A549 treated with AZD2906 at 1 μM for 4 hours (cell line): ENCODE measurements at places on chromosomes 13 and 19. TPM values are rescaled to one million over a fixed set of nuclear protein-coding genes. Genes with fewer than 3 reads are reported as not detected.

CYP4F12 gene
- 2.0 to 2.8 TPM (median 2.5 TPM) in 5 replicates for total RNA-seq

PEAK3 gene
- total RNA-seq: 0.17 to 0.39 TPM (median 0.28 TPM) in 5 replicates

ZNF568 gene
- 0.77 to 1.3 TPM (median 0.95 TPM) in 5 replicates for total RNA-seq

DACH1 gene
- total RNA-seq: not detected in 5 replicates

KIRREL2 gene
- 0.39 to 0.59 TPM (median 0.44 TPM) in 5 replicates for total RNA-seq

DLL3 gene
- total RNA-seq: 6.9 to 11.1 TPM (median 10.3 TPM) in 5 replicates

UNC13A gene
- 1.0 to 1.7 TPM (median 1.3 TPM) in 5 replicates for total RNA-seq

CCDC9 gene
- total RNA-seq: 22.2 to 26.5 TPM (median 25.2 TPM) in 5 replicates

CYP4F11 gene
- 4.6 to 6.7 TPM (median 5.5 TPM) in 5 replicates for total RNA-seq

CHST8 gene
- 0.05 to 0.37 TPM (median 0.14 TPM) in 5 replicates for total RNA-seq

COL4A1 gene
- total RNA-seq: 83.1 to 102 TPM (median 96.3 TPM) in 5 replicates

JUND gene
- total RNA-seq: 24.1 to 51.7 TPM (median 47.6 TPM) in 5 replicates

SIAH3 gene
- total RNA-seq: not detected in 5 replicates

PRTN3 gene
- 0.15 to 0.60 TPM (median 0.43 TPM) in 5 replicates for total RNA-seq

SPRY2 gene
- 16.3 to 18.9 TPM (median 17.3 TPM) in 5 replicates for total RNA-seq

GIPR gene
- 2.0 to 3.3 TPM (median 2.9 TPM) in 5 replicates for total RNA-seq

ACTMAP gene
- 16.3 to 19.6 TPM (median 18.5 TPM) in 5 replicates for total RNA-seq

ZGLP1 gene
- total RNA-seq: 0.79 to 2.7 TPM (median 1.7 TPM) in 5 replicates

ZNF880 gene
- 0.63 to 1.5 TPM (median 0.81 TPM) in 5 replicates for total RNA-seq

FBXO27 gene
- 2.8 to 5.9 TPM (median 4.2 TPM) in 5 replicates for total RNA-seq

TINCR gene
- 2.2 to 3.5 TPM (median 2.6 TPM) in 5 replicates for total RNA-seq

ANKRD27 gene
- 35.3 to 49.1 TPM (median 43.7 TPM) in 5 replicates for total RNA-seq

ZNF793 gene
- 0.01 to 0.08 TPM (median 0.03 TPM) in 5 replicates for total RNA-seq

SPTBN4 gene
- 0.49 to 0.69 TPM (median 0.64 TPM) in 5 replicates for total RNA-seq

PSG2 gene
- total RNA-seq: 0.07 TPM in 1 of 5 replicates, not detected in the others

FOXA3 gene
- 0.58 to 1.1 TPM (median 0.89 TPM) in 5 replicates for total RNA-seq

ZNF443 gene
- total RNA-seq: 0.86 to 1.2 TPM (median 0.89 TPM) in 5 replicates

OR7G3 gene
- not detected in 5 replicates for total RNA-seq

ZNF577 gene
- total RNA-seq: 0.03 to 0.07 TPM in 2 of 5 replicates, not detected in the others

PTGIR gene
- 0.03 to 0.09 TPM in 2 of 5 replicates, not detected in the others for total RNA-seq

ATP4B gene
- total RNA-seq: not detected in 5 replicates

ZNF625 gene
- not detected in 5 replicates for total RNA-seq

UBXN6 gene
- total RNA-seq: 39.6 to 66.9 TPM (median 60.1 TPM) in 5 replicates

FFAR1 gene
- 0.02 to 0.06 TPM (median 0.03 TPM) in 4 of 5 replicates, not detected in the other for total RNA-seq

DLEU7 gene
- total RNA-seq: not detected in 5 replicates

IGFL3 gene
- total RNA-seq: 0.16 to 0.25 TPM (median 0.17 TPM) in 3 of 5 replicates, not detected in the others

PSPN gene
- 0.51 to 1.1 TPM (median 0.75 TPM) in 5 replicates for total RNA-seq

CYP4F8 gene
- not detected in 5 replicates for total RNA-seq

SIGLEC5 gene
- total RNA-seq: not detected in 5 replicates

CLDND2 gene
- total RNA-seq: 3.3 to 16.0 TPM (median 13.1 TPM) in 5 replicates

TMEM145 gene
- total RNA-seq: 3.0 to 4.5 TPM (median 3.3 TPM) in 5 replicates

SLC25A15 gene
- total RNA-seq: 15.7 to 20.6 TPM (median 18.2 TPM) in 5 replicates

ZNF433 gene
- not detected in 5 replicates for total RNA-seq

ETV2 gene
- total RNA-seq: 1.7 to 3.4 TPM (median 2.7 TPM) in 5 replicates

ZNF730 gene
- not detected in 5 replicates for total RNA-seq
